ENCODE measurements at places on chromosomes 6 and 20.

DNA sequence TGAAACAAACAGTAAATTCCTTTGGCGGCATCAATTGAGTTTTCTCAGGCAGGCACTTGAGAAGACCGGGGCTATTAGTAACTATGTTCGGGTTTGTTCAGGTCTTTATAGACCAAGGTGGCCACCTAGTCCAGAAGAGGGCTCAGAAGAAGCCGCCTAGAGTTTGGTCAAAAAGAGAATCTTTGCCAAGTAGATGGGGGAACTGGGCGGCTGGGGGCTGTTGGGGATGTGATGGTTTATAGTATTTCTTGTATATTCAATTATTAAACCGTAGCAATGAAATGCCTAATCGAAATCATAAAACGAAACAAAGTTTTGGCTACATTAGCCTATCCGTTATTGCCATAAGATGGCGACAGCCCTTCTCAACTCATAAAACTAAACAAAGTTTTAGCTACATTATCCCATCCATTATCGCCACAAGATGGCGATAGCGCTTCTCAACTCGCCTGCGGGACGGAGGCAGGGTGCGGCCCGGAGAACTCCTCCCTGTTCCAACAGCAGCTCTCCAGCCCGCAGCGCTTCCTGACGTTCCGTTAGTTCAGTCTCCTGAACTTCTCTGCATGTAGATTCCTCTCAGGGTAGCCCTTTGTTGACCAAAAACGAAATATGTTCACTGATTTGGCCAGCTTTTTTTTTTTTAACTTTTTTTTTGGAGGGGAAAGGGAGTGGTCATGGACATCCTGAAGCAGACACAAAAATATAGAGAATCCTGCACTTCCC, 120.5 kb upstream of the PRSS16 start:
- DNase-seq = no peak

- no peak for DNase-seq
Measured at GRCh38 chr6:148550569-148550968, 196.3 kb upstream of the UST start.

DNA sequence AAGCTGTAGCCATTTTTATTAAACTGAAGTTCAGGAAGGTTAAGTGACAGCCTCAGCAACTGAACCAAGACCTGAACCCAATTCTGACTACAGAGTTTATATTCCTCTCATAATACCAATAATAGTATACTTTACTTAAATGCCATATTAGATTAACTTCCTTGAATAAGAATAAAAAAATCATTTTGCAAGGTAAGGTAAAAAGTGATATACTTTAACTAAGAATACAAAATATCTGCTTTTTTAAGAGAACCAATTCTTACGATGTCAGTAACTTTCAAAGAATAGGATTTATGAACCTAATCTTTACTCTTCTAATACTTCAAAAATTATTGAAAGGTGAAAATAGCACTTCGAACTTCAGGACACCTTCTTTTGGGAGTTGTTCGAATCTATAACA, 3.7 kb downstream of the RAD21L1 start:
- DNase-seq = no peak

DNA sequence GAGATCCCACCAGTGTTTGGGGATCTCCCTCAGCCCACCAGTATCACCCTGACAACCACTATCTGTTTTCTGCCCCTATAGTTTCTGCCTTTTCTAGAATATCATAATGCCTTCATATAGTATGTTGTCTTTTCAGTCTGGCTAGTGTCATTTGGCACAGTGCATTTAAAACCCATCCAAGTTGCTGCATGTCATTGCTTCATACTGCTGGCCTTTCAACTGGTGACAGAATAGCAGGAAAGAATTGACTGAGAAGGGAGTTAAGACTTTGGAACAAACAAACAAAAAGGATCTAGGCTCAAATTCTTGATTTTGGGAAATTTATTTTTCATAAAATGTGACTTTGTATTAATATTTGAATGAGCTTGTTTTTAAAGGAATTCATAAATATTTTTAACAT, 4.5 kb downstream of the LMBRD1 start:
- no peak for DNase-seq

GRCh38 chr20:43669332-43669731, 2.4 kb downstream of the MYBL2 start:
- no peak for DNase-seq

DNA sequence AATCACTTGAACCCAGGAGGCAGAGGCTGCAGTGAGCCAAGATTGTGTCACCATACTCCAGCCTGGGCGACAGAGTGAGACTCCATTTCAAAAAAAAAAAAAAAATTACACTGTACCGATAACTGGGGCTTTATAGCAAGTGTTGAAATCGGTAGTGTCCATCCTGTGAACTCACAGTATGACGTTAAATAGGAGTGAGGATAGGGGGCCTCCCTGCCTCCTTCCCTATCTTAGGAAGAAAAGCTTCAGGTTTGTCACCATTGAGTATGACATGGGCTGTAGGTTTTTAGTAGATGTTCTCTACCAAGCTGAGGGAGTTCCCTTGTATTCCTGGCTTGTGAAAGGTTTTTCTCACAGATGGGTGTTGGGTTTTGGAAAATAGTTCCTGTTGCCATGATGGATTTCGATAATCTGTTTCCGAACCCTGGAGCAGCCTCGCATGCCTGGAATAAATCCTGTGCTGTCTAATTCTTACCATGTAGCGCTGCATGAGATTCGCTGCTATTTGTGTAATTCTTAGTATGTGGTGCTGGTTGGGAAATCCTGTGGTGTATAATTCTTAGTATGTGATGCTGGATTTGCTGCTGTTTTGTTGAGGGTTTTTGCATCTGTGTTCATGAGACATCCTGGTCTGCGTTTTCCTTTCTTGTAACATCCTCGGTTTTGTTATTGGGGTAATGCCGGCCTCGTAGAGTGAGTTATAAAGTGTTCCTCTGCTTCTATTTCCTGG, 23.6 kb downstream of the NTSR1 start:
- DNase-seq = no peak

- DNase-seq = no peak
Measured at GRCh38 chr6:80792151-80792550, 685.7 kb downstream of the BCKDHB start.

GRCh38 chr20:57546956-57547649, 13.8 kb upstream of the PCK1 start:
- DNase-seq = no peak

DNA sequence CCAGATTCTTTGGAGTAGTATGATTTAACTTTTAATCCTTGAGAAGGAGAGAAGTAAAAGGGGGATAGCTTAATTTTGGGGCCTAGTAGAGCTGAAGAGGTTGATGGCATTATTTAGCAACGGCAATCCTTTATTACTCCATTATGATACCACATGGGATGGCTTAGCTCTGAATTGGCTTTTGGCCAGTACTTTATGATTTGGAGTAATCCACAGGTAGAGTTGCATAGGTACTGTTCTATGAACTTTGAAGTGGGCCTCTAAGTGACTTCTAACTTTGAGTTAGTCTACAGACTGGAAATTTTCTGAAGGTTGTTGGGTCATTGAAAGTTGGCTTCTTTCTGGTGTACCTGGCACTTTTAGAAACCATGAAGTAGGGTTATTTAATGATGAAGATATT, 11.6 kb downstream of the YWHAB start:
- no peak for DNase-seq

DNA sequence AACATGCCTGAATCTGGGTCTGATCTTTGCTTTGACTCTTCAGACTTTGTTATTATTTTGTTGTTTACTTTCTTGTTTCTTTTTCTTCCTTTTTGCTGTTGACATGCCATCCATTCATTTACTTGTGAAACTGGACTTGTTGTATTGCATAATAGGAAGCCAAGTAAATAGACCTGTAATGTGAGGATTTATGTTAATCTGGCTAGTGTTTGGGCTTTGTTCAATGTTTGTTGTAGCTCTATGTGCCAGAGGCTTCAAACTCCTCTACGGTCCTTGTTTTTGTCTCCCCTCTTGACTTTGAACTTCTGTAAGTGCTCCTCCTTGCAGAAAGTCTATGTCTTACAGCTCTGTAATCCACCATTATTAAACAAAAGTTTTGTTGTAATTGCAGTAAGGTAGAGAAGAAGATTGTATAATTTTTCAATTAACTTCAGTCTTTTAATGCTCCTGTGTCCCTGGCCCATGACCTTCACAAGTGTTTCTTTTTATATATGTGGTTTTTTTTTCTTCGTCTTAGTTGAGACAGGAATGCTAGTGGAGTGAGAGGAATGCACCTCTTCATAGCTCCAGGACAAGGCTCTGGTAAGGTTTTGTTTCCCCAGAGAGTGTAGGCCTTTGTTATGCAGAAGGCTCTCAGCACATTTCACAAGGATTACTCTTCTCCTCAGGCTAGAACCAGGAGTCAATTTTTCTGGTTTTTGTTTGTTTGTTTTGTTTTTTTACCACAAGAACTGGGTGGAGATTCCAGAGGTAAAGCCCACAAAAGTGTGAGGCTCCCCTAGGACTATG, 1061.8 kb upstream of the CITED2 start:
- no peak for DNase-seq

GRCh38 chr6:49004801-49005200, 458.3 kb downstream of the MMUT start:
- DNase-seq = no peak

- DNase-seq = no peak
Measured at GRCh38 chr20:55961376-55962330, 43.7 kb downstream of the CBLN4 start.

DNA sequence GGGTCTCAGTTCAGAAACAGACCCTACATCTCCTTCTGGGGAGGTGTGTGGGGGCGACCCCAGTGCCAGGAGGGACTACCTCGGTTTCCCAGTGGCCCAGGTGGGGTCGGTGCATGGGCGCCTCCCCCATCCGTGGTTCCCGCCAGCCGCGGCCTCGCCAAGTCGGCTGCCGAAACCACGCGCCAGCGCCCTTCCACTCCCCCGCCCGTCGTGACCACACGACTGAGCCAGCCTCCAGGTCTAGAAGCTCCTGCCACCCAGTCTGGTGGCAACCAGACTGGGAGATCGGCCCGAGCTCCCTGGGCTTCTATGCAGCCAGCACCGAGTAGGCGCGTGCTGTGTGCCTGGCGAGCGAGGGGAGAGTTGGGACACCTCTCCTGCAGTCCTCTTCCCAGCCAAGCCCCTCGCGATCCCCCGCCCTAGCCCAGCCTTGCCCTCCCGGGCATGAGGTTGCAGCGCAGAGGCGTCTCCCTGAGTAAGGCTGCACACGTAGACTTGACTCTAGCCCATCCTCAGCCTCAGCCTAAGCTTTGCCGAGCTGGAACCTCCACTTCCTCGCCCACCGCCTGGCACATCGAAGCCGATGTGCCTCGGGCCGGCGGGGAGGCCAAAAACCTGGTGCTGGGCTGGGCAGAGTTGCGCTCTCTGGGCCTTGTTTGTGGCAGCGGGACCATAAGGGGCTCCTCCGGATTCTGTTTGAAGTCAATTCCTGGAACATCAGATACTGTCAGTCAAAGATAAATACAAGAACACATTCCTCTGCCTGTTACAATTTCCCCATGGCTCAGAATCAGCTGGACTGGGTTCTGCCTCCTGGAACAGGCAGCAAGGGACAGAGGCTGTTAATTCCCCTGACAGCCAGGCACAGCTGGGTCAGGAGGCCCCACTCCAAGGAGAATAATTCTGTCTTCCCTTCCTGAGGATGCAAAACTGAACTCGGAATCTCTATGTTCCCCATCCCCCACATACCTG, 1.5 kb upstream of the CPNE5 start:
- DNase-seq = no peak

DNA sequence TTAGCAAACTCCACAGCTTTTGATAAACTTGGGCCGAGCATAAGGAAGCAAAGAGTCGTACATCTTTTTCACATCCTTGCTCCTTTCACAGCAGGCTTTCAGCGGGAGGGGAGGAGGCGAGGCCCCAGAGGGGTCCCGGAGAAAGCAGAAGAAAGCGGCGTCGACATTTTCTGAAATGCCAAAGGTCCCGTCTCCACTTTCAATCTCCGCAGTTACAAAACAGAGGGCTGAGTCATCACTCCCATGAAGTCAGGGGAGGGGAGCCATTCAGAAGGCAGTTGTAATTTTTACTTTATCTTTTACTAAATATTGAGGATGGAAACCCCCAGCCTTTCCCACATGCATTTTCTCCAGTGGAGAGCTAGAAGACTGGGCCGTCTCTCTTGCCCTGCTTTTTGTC, 174.2 kb upstream of the THBS2 start:
- no peak for DNase-seq

GRCh38 chr20:9103955-9104354, 35.1 kb downstream of the PLCB4 start:
- no peak for DNase-seq

GRCh38 chr20:61583356-61583755, 331.3 kb downstream of the CDH4 start:
- DNase-seq = no peak

GRCh38 chr20:19937218-19937617, 79.9 kb upstream of the NAA20 start:
- DNase-seq = no peak

- no peak for DNase-seq
Measured at GRCh38 chr6:94988701-94989100, 588.6 kb upstream of the MANEA start.

DNA sequence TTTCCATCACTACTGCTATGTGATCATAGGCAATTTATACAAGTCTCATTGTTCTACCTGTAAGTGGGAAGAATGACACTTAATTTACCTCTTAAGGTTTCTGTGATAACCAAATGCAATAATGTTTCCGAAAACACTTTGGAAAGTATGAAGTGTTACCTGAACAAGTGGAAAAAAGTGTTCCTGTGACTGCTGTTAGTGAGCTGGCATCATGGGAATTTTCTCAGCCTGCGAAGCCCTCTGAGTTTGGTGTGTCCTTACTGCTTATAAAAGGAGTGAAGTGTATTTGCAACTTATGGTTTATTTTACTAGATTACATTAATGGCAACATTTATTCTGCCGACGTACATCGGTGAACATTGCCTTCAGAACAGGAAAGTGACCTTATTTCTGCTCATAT, 133.0 kb downstream of the AKAP7 start:
- no peak for DNase-seq

- no peak for DNase-seq
Measured at GRCh38 chr6:69937402-69938136, 71.2 kb downstream of the COL19A1 start.

GRCh38 chr6:25290306-25291060, 11.3 kb downstream of the CARMIL1 start:
- DNase-seq = no peak

DNA sequence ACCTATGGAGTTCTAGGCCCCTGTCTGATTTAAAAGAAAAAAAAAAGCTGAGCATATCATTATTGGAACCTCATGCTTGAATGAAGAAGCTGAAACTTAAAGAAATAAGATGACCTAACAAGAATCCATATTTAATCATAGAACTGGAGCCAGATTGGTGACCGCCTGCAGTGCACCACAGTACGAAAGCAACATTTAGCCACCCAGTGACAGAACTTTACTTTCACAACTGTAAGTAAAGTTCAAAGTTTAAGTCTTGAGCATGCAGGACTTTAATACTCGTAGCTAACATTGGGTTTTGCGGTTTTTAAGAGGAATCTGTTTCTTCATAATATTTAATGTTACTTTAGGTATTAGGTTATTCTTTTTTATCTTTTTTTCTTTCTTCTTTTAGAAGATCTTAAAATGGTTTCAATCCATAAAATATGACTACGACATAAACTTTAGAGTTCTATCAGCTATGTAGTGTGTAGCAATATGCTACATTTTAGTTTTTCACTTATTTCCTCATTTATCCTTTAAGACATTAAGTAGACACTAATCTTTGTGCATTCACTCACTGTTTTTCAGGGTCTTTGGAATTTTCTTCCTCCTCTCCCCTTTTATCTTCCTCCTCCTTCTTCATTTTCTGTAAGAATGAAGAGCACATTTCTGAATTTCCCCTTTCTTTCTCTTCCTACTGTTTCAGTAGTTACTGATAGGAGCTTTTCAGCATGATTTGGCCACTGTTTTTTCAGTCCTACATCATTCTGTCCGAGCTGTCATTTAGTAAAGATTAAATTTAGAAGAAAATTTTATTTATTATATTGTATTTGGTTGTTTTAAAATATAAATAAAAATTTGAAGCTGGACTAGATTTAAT, 514.1 kb downstream of the GRIK2 start:
- DNase-seq = no peak

- DNase-seq = no peak
Measured at GRCh38 chr6:156867121-156867520, 89.9 kb downstream of the ARID1B start.
